ENCODE measurements at places on chromosomes 3 and 15. TPM values are rescaled to one million over a fixed set of nuclear protein-coding genes. Genes with fewer than 3 reads are reported as not detected.

Gene GUCA1C
- 0.22 TPM for polyA plus RNA-seq

Gene ATP8B4
- 3.3 TPM for polyA plus RNA-seq

Gene TTLL13
- 0.80 TPM for polyA plus RNA-seq

Gene LPCAT4
- 43.6 TPM for polyA plus RNA-seq

GRCh38 chr3:76768912-76769311 is 271.0 kb upstream of the ROBO2 start:
- no peak for DNase-seq

- DNase-seq = no peak
These were observed 23.1 kb upstream of the TXNRD3 start for GRCh38 chr3:126677862-126678503.

GRCh38 chr3:174822320-174822719 is 36.8 kb upstream of the NAALADL2 start:
- no peak for DNase-seq

GRCh38 chr15:31586841-31587240 is 260.2 kb downstream of the KLF13 start:
- no peak for DNase-seq

DNA sequence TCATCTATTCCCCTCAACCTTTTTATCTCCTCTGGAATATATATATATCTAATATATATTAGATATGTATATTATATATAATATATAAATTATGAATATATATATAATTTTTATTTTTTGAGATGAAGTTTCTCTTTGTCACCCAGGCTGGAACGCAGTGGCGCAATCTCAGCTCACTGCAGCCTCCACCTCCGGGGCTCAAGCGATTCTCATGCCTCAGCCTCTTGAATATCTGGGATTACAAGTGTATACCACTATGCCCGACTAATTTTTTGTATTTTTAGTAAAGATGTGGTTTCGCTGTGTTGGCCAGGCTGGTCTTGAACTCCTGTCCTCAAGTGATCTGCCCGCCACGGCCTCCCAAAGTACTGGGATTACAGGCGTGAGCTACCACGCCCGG is 22.2 kb downstream of the PXYLP1 start:
- DNase-seq = no peak

DNA sequence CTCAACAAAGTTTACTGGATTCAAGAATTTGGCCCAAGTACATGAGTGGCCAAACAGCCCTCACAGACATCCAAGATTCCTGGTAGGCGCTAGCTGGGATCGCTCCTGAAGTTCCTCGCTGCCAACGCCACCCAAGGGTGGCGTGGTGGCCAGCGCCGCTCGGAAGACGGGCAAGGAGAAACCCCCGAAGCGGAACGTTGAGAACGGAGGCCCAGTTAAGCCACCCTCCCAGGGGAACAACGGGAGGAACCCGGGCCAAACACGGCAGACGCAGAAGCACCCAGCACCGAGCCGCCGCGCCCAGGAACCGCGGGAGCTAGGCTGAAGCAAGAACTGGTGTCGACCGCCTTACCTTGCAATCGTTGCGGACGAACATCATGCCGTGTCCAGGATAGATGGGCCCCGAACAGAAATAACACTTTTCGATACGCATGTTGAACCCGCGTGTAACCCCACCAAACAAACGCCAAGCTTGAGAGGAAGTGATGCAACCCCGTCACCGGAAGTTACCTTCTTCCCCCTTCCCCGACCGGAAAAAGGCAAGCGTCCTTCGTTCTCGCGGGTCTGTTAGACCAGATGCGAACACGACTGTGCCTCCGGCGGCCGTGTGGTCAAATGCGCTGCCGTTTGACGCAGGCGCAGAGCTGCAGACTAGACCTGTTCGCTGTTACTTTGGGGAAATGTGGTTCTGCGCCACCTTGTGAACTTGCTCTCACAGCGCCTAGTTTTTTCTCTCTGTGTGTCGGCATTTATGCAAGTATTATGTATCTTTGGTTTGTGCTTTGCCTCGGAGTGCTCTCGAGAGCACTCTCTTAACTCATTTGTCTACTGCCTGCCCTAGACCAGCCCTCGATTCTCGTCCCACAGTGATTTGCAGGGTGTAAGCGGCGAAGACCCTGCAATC is at the start of gene RSL24D1:
TSS of gene RSL24D1 (minus strand) at position 484 of the 904 bp plus-strand sequence. CDS start at position 433, 51 bp downstream.
- DNase-seq = peak; percentile 94

DNA sequence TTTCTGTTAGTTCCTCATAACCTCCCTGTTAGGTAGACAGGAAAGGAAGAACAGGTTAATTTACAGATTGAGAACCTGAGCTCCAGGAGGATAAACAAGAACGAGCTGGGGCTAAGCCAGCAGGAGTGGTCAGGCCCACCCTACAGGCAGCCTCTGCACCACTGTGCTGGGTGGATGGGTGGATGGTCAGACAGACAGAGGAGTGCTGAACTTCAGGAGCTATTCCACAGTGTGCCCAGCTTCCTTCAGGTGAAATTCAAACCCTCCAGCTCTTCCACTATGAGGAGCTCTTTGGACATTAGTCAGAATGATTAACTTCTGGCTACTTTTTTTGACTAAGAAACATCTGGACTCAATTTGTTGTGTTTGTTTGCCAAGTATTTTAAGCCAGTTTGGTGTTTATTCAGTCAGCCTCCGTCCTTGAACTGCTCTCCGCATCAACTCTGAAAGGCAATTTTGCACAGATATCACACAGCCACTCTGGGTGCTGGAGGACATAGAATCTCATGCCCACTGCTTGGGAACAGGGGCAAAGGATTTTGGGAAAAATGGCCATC is 361.9 kb downstream of the CLSTN2 start:
- DNase-seq = no peak

GRCh38 chr15:38885471-38885952 is 320.9 kb upstream of the RASGRP1 start:
- DNase-seq = no peak

GRCh38 chr3:100532411-100532810 is 40.0 kb downstream of the TMEM45A start:
- no peak for DNase-seq

DNA sequence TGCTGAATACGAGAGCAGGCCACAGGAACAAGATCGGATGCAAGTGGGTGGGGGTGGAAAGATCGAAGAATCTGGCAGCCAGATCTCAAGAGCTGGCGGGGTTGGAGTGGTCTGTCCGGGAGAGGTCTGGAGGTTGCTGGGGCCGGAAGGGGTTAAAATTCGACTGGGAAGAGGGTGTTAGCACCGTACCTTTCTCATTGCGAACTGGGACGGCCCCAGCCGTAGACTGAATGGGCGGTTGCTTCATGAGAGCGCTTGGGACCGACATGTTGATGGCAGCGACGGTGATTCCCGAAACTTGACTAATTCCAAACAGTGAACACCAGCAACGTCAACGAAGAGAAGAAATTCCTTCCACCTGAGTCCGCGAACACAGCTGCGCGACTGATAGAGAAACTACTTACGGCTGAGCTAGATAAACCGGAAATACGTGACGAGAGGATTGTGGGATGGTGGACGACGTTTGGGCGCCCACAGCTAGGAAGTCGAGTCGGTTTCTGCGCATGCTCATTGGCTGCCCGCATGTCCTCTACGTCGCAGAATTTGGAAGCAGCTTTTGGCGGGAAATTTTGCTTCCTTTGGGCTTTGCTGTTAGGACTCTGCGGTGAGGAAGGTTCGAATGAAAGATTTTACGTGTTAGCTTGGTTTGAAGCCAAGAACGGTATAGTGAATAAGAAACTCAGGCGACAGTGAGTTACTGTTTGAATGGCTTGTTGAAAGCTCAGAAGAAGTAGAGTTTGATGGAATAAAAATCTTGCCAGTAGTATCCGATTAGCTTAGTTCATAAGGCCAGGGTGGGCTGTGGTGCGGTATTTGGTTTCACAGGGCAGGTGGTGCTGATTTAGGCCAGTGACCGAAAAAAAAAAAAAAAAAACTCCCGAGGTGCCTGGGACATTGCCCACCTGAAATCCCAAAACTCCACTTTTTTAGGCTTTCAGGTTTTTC is at the start of gene MFAP1:
TSS of gene MFAP1 (minus strand) at position 389 of the 945 bp plus-strand sequence. CDS start at position 268, 121 bp downstream.
- DNase-seq = peak; percentile 94

- no peak for DNase-seq
These were observed 123.6 kb downstream of the KLHL25 start for GRCh38 chr15:85671156-85671555.

DNA sequence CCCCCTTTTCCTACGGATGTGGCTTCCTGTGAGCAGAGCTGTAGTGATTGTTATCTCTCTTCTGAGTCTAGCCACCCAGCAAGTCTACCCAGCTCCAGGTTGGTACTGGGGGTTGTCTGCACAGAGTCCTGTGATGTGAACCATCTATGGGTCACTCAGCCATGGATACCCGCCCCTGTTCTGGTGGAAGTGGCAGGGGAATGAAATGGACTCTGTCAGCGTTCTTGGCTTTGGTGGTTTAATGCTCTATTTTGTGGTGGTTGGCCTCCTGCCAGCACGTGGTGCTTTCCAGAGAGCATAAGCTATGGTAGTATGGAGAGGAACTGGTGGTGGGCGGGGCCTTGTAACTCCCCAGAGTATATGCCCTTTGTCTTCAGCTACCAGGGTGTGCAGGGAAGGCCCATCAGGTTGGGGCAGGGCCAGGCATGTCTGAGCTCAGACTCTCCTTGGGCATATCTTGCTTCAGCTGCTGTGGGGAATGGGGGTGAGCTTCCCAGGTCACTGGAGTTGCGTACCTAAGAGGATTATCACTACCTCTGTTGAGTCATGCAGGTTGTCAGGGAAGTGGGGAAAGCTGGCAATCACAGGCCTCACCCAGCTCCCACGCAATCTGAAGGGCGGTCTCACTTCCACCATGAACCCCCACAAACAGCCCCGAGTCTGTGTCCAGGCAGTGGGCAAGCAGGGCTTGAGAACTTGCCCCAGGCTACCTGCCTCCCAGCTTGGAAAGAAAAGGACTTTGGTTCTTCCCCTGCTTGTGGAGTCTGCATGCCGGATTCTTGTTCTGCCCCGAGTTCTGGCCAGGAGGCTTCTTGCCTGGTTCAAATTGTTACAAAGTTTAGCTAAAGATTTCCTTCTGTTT is 9.0 kb upstream of the ADGRG7 start:
- DNase-seq = no peak

GRCh38 chr3:114411190-114411668 is 117.4 kb downstream of the TIGIT start:
- no peak for DNase-seq

DNA sequence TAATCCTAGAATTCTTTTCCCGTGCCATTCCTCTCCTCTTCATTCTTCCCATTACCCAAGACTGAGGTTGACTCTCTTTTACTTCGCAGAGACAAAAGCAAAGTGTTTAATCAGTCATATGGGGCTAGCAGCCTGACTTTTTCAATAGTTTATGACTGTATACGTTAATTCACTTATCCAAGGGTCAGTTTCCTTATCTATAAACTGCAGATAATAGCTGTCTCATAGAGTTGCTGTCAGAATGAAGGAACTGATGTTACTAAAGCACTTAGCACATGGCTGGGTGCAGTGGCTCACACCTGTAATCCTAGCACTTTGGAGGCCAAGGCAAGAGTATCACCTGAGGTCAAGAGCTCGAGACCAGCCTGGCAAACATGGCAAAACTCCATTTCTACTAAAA is 43.5 kb upstream of the ULK4 start:
- DNase-seq = no peak

- DNase-seq = no peak
These were observed at the start of gene PRR20G for GRCh38 chr3:127287840-127288239. Gene PRR20G (minus strand): TSS chr3:127288046. CDS start chr3:127287365, 681 bp downstream.

DNA sequence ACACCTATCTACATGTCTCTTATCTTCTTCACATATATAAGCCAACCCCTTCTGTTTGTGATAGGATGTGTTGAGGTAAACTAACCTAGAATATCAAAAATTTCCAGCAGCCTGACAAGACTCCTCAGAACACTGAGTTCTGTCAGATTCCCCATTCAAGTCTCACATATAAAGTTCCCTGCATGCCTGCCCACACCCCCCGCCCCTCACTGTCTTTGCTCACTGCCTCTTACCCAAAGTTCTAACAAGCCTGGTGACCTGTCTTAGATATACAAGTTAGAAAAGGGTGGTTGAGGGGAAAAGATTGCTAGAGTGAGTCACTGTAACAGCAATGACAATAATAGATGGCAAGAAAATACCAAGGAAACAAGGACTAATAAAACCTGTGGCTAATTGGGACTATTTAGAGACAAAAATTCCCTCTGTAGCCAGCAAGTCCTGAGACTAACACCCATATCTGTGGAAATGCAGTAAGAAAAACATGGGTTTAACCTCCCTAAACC is 40.1 kb downstream of the FBXO22 start:
- no peak for DNase-seq

- DNase-seq = no peak
These were observed 33.9 kb downstream of the FEM1B start for GRCh38 chr15:68311464-68311835.

DNA sequence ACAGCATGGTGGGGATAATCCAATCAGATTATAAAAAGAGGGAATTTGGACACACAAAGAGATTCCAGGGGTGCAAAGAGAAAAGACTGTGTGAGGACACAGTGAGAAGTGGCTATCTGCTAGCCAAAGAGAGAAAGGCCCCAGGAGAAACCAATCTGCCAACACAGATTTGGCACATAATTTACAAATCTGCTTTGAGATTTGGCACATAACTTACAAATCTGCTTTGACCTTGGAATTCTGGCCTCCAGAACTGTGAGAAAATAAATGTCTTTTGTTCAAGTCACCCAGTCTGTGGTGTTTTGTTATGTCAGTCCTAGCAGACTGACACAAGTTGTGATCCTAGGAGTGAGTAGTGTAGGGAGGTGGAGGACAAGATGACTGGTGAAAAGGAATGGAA is 3.5 kb upstream of the TM4SF18 start:
- DNase-seq = no peak

- no peak for DNase-seq
These were observed 57.5 kb downstream of the KCNMB2 start for GRCh38 chr3:178593786-178594185.

DNA sequence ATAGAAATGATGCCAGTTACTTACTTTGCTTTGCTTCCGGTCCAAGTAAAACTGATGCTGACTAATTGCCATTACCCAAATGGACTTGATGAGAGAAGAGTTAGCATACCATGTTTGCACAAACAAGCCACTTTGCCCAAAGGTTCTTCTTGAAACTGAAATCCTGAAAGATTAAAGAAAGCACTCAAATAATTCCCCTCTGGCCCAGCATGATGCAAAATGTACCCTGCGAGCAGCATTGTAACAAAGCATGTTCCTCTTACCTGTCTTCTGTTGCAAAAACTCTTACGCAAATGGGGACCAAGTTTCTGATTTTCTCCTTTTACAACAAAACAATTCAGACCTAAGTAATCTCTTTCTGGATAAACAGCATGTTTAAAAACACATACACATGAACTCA is 74.5 kb upstream of the LMOD3 start:
- no peak for DNase-seq

- no peak for DNase-seq
These were observed 88.4 kb upstream of the TLE3 start for GRCh38 chr15:70186152-70186551.

GRCh38 chr3:16190704-16191103 is 16.2 kb downstream of the GALNT15 start:
- no peak for DNase-seq
